ENCODE measurements at places on chromosomes 2 and 18.

GRCh38 chr18:69484699-69485396, 84.2 kb downstream of the DOK6 start:
- no peak for DNase-seq

GRCh38 chr2:203763241-203763937, 57.0 kb downstream of the CD28 start:
- no peak for DNase-seq

GRCh38 chr2:38997781-38998180, 108.1 kb downstream of the ARHGEF33 start:
- DNase-seq = no peak

GRCh38 chr2:221097568-221097915, 474.6 kb downstream of the EPHA4 start:
- no peak for DNase-seq

GRCh38 chr2:200664770-200665494, 79.1 kb downstream of the AOX1 start:
- no peak for DNase-seq

GRCh38 chr2:69260666-69261065, 126.4 kb downstream of the GFPT1 start:
- no peak for DNase-seq

DNA sequence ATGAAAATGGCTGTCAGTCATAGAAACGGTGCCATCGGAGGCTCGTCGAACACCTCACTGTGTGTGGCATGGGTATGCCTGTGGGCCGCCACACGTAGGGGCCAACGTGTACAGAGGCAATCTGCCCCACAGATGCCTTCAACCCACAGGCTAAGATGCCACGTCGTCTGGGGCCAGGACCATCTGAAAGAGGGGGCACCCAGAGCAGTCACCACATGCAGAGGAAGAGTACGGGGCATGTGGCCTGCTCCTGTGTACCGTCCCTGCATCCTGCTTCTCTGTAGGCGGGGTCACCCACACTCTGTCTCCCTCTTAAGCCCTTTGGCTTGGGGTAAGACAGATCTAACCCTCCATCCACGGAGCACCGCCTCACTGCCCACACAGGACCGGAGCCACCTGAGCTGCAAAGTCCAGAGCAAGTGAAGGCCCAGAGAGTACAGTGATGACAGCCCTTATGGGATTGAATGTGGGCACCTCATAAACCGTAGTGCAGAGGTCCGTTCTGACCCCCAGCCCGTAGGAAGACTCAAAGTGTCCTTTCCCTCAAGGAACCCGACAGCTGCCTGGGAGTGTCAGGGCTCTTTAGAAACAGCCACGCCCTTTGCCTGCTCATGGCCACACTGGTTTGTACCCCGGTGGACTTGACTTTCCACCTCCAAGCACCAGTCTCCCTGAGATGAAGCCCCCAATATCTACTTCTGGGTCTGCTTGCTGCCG, 66.2 kb downstream of the TWIST2 start:
- no peak for DNase-seq

DNA sequence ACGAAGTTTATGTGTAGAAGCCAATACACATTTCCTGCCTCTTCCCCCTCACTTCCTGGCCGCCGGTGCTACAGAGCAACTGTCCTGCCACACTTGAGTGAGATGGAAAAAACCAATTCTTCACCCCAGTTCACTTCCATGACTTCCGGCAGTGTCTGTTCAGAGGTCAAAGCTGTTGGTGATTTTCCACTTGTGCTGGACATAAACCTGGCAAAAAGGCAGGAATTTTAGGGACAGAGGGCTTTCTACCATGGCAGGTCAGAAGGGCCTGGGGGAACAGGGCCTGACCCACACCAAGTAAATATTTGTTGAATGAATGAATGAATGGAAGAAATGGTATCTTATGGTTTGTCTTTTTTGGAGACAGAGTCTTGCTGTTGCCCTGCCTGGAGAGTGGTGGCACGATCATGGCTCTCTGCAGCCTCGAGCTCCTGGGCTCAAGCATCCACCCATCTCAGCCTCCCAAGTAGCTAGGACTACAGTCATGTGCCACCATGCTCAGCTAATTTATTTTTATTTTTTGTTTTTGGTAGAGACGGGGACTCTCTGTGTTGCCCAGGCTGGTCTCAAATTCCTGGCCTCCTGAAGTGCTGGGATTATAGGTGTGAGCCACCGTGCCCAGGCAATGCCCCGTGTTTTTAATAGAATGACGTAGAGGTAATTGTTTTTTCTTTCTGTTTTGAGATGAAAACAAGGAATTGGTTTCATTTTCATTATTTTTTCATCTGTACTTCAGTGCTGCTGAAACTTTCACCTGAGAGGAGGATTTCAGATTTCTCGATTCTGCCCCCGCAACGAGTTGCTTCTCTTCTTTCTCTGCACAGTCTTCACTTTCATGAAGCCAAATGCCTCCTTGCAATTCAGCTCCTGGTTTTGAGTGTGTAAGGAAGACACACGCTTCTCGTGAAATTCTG, 48.0 kb upstream of the LPIN2 start:
- DNase-seq = no peak

GRCh38 chr2:124959581-124959980, 934.5 kb downstream of the CNTNAP5 start:
- DNase-seq = no peak

DNA sequence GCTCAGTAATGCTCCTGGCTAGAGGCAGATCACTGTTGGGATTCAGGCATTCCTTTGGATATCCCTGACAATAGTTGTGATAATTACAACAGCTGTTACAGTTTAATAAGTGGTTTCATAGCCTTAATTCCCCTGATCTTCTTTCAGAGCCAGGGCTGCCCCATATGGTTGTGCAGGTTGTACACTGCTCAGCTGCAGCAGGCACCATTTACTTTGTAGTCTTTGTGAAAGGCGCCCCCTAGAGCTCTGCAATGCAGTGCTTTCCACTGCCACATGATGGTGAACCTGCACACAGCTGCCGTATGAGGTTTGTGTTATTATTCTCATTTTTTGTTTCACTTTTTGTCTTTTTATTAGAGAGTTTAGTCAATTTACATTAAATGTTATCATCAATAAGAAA, 239.1 kb downstream of the KCNS3 start:
- DNase-seq = peak; percentile 2

DNA sequence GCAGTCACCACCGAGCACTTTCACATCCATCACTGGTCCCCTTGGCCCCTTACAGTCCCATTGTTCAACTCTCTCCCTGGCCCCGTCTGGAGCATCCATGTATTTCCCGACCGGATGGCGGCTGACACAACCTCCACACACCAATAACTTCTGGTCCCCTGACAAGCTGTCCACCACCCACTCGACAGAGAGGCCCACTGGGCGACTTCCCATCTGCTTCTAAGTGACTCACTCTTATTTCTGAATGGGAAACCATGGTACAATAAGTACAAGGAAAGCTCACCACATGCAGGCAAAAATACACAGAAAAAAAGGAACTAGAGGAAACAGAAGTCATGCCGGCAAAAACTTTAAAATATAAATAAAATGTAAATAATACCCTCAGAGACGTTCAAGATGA, 82.9 kb upstream of the RAB12 start:
- no peak for DNase-seq

- no peak for DNase-seq
These were observed 35.0 kb downstream of the YES1 start for GRCh38 chr18:777021-777420.

GRCh38 chr2:14781142-14781541, 148.6 kb downstream of the LRATD1 start:
- DNase-seq = peak; percentile 89

DNA sequence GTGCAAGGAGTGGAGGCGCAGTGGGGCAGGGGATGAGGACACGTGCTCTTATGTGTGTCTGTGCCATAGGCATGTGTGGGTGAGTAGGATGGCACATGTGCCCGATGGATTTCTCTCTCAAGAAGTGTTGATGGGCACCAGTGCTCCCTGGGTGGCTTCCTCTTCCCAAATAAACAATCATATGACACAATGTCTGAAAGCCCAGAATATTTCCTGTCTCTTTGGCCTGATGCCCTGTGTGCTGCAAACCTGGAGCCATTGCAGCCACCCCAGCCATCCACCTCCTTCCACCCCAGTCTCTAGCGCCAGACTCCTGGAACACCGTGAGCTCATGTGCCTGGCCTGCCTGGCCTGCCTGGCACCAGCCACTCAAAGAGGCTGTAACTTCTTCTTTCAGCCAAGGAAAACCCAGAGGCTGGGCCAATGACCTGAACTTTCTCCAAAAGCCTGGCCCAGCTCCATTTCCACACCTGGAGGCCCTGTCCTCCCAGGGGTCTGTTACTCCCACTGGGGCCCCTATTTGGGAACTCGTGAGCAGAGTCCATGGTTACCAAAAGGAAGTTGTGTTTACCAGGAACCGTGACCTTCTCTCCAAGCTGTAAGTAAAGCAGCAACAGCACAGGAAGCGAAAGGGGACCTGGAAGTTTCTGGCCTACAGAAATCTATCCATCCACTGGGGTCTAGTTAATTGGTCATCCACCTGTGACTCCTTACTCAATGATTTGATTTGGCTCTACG, 9.5 kb upstream of the ZBTB7C start:
- no peak for DNase-seq

DNA sequence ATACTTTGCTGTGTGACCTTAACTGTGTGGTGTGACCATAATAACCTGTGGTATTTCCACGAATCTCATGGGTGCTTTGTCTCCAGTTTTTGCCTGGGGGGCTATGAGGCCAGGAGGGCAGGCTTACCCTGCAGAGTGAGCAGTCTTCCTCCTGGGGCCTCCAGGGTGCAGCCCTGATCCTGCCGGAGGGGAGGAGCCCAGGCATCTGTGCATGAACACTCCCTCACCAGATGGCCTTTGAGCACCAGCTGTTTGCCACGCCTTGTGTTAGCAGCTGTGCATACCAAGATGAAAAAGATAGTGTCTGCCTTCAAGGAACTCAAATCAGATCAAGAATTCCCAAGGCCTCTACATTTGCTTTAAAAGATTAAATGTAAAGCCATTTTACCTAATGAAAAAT, 75.0 kb upstream of the RBM44 start:
- DNase-seq = peak; percentile 59

DNA sequence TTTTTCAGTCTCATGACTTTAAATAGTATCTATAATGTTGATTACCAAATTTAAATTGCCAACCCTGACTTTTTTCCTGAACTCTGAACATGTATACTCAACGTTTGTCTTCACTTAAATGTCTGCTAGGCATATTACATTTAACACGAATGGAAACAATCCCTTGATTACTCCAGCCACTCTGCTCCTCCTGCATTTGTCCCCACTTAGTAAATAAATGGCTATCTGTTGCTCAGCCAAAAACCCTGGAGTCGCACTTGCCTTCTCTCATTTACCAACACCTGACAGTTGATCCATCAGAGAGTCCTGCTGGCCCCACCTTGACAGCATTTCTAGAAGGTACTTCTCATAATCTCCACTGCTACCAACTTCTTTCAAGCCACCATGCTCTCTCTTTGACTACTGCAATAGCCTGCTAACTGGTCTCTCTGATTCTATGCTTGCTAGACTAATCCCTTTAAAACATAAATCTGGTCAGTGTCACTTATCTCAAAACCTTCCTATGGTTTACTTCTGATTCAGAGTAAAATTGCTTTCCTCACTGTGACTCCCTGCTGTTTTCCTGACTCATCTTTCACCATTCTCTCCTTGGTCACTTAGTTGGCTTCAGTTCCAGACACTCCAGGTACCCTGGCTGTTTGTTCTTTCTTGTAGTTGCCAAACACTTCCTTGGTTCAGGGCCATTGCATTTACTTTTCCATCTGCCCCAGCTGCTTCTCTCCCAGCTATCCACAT, 31.9 kb downstream of the SPAG16 start:
- DNase-seq = no peak

DNA sequence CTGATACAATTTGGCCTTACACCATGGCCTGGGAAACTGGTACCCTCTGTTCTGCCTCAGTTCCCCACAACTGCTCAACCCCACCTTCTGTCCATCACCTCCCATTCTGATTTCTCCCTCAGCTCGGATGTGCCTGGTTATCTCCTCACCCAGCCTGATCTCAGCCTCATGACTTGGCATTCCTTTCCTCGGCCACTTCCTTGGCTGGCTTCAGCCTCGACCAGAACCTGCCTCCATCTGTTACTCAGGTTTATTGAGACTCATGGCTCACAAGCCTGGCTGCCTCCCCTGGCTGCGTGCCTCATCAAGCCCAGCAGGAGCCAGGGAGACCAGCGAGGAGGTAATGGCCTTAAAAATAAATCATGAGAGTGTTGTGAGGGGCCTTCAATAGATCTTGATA, 356.2 kb upstream of the SPRED2 start:
- DNase-seq = no peak

- no peak for DNase-seq
These were observed 152.2 kb downstream of the MTX2 start for GRCh38 chr2:176421297-176422050.
